LNCaP clone FGC (cell line): ENCODE measurements at places on chromosomes 4 and X.

DNA sequence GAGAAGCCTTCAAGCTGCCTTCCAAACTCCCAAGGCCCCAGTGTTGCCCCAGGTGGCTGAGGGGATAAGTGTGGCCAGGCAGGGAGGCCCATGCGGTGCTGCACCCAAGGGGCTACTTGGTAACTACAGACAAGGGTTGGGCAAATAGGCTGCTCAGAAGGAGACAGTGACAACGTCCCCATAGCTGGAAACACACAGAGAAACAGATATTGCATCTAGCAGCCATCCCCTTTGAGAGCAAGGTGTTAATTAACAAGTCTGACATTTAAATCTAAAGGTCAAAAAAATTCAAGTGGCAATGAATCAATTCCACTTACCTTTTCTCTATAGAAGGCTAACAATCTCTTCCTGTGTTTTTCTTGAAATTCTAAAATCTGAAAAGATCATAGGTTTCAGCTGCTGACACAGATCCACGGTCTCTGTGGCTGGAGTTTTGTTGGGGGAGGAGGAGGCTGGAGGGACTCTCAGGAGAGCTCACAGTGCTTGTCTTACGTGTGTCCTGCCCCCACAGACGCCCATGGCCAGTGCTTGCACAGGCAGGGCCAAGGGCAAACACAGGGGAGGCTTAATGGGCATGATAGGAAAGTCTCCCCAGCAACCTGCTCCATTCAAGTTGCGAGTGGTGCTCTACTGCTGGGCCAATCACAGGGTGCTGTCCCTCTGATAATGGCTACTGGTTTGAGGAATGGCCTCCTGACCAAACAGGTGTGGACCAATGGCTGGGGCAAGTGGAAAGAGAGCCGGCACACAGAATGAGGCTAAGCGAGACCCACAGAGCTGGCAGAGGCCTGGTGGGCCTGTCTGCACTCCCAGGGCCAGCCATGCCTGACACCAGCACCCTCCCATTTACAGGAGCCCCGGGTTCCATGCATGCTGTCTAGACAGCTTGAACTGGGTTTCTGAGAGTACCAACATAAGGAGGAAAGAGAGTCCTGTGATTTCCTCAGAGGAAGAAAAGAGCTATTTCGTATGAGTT is 22.6 kb downstream of the RNF212 start:
- DNase-seq: no peak

- DNase-seq: no peak
Measured at GRCh38 chr4:56102601-56103000, 153.9 kb downstream of the CEP135 start.

GRCh38 chr4:14254252-14254651 is 626.7 kb upstream of the BOD1L1 start:
- peak; percentile 13 for DNase-seq

GRCh38 chr4:26191353-26191752 is 129.5 kb upstream of the RBPJ start:
- DNase-seq: no peak

- peak; percentile 86 for DNase-seq
Measured at GRCh38 chrX:16978193-16978984, 31.9 kb downstream of the REPS2 start.

GRCh38 chr4:5283837-5284236 is 232.6 kb downstream of the STK32B start:
- no peak for DNase-seq

- DNase-seq: no peak
Measured at GRCh38 chrX:18390941-18391538, 34.4 kb upstream of the CDKL5 start.

DNA sequence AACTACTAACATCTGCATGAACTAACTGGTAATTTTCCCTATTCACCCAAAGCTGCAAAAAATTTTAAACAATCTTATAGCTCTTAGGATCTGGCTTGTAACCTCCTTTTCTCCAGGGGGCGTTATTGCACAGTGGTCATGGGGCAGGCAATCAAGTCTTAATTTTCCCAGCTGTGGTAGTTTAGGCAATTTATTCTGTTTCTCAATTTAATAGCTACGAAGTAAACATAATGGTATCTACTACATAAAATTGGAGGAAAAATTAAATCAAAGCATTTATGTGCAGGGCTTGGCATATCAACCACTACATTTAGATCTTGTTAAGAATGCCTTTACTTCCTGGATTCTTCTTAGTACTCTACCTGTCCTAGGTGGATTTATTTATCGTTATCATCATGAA is 137.4 kb upstream of the GUCY1A1 start:
- DNase-seq: no peak

DNA sequence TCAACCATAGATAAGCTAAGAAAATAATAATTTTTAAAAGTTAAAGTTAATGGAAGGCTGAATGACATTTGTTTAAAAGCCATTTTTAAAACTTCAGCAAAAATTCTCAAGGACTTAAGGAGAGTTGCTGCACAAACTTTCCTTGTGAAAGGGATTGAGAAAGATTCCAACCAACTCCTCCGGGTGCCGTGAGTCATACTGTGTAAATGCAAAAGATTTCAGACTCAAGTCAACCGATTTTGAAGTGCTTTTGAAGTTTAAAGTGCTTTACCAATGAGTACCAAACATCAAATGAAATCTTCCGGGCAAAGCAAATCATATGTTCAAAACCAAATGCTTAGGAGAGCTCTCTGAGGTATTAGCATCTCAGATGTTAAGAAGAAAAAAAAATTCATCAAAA is 31.4 kb downstream of the VCX2 start:
- no peak for DNase-seq

DNA sequence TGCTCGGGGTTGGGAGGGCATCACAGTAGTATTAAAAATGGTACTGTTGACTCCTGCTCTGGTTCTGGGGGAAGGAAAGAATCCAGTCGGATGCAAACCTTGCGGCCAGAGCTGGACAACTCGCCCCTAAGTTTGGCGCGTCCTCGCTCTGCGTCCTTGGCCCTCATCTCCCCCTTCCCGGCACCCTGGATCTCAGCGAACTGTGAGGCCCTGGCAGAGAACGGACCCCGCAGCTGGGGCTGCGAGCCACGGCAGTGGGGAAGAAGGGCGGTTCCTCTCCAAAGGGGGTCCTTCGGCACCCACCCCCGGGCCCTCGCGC is 14.0 kb downstream of the ARHGEF6 start:
- DNase-seq: no peak

GRCh38 chr4:123517176-123517575 is 120.6 kb downstream of the SPRY1 start:
- DNase-seq: no peak

DNA sequence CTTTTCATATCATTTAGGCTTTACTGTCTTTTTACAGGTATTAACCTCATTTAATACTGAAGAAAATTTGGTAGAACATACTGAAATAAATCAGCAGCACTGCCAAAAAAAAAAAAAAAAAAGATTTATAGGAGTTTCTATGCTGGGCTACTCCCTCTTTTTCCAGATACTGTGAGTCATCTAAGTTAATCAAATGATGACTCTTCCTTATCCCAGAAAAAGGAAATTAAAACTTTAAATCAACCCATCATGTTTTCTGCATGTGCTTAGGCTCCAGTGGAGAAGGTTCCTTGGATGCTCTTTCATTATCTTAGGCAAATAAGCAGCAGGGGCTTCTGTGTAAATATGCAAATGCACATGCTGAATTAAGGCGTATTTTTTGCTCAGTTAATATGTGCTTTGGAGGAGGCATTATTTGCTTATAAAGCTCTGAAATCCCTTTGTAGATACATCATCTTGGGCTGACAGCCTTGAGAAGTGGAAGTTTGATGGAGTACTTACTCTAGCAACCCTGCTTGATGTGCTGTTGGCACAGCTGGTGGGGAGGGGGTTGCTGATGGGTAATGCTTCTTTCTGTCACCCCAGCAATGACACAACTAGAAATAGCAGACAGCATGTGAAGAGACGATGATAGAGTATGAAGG is 136.1 kb downstream of the C4orf33 start:
- no peak for DNase-seq

DNA sequence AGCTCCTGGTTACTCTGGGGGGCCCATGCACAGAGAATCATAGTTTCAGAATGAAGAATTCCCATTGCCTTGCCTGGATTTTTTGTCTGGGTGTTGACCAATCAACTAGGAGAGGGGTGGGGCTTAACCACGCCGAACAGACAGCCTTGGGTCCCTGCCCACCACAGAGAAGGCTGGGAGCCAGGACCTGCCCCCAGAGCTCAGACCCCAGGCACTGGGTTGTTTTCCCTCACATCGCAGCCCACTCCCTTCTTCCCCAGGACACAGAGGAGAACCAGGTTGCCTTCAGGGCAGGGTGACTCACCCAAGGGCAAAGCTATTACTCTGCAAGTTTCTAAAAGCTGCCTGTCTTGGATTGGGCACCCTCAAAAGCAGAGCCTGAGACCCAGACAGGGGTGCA is 23.3 kb upstream of the CRMP1 start:
- DNase-seq: no peak

DNA sequence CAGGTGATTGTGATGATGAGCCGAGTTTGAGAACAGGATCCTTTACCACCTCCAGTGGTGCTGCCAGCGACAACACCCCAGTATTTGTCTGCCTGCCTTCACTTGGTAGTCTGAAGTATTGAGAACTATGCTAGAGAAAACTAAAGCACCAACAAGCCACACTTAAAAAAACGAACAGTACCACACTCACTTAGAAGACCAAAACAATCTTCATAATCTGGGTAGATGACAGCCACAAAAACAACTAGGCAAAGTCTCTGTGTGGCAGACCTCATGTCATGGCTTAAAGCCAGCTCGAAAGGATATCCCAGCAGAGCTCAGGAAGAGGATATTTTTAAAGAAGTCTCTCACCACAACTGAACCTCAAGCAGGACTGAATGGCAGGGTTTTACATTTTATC is 236.0 kb downstream of the GPC3 start:
- DNase-seq: no peak

DNA sequence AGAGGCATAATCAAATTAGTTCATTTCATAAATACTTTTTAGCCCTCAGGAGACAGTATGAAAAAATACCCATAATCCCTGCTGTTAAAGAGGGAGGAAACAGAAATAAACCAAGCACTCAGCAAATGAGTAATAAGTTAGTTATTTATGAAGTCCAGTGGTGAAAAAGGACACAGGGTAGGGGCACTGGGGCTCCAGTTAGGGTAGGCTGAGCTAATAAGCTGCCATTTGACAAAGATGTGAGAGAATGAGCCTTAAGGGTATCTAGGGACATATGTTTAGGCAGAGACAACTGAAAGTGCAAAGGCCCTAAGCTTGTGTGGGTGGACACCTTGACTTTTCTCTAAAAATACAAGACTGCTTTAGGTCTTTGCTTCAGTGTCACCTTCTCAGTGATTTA is 94.4 kb downstream of the IL15 start:
- DNase-seq: no peak

- no peak for DNase-seq
Measured at GRCh38 chr4:99886146-99886545, 8.1 kb downstream of the LAMTOR3 start.

- no peak for DNase-seq
Measured at GRCh38 chr4:184896868-184897715, 71.3 kb upstream of the ACSL1 start.

DNA sequence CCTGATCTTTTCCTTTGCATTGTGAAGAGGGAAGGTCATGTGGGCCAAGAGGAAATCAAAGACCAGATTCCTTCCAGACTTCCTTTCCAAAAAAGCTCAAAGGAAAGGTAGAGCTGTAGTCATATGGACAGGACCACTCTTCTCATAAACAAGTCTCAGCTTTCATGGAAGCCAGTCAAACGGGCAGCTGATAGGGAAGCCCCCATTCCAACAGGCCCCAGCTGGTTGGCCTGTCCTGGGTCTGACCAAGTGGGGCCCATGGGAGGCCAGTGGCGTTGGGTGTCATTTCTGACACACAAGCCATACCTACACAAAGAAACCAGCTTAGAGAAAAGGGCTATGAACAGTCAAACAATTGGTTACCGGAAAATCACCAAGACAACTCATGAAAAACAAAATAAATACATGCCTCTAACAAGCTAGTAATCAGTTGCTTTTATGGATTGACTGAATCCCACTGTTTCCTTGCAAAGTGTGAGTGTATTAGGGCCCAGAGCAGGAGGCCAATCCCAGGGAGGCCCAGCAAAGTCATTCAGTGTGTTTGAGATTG is 149.6 kb upstream of the MAMLD1 start:
- no peak for DNase-seq

DNA sequence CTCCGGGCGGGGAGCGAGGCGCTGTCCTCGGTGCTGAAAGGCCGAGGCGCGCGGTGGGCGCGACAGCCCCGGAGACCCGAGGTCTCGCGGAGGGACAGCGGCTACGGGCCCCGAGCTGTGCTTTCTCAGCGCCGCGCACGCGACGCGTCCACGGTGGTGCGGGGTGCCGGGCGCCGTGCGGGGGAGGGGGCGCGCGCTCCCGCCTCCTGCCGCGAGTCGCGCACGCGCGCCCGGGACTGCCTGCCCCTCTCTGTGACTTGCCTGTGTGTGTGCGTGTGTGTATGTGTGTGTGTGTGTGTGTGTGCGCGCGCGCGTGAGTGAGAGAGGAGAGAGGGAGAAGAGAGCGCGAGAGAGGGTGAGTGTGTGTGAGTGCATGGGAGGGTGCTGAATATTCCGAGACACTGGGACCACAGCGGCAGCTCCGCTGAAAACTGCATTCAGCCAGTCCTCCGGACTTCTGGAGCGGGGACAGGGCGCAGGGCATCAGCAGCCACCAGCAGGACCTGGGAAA is at the start of gene GRIA2:
GRIA2 (plus strand) TSS at position 358 of the 511 bp plus-strand sequence. CDS start 315 bp downstream, outside the sequence.
- peak; percentile 4 for DNase-seq

DNA sequence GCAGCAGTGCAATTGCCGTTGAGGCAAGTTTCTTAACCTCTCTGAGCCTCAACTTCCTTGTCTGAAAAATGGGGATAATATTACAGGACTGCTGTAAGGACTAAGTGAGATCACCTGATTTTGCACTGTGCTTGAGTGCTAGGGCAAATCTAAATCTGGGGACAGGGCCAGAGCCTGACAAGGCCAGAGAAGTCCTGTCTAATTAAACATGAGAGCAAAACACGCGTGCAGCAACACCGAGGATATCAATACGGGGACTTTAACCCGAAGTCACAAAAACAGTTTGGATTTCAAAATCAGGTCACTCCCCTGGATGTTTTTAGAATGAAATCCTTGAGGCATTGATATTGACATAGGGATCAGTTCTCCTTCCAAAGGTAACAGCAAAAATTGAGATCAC is 5.7 kb upstream of the GJB1 start:
- DNase-seq: no peak

GRCh38 chr4:158535130-158535614 is 13.5 kb downstream of the RXFP1 start:
- DNase-seq: no peak

DNA sequence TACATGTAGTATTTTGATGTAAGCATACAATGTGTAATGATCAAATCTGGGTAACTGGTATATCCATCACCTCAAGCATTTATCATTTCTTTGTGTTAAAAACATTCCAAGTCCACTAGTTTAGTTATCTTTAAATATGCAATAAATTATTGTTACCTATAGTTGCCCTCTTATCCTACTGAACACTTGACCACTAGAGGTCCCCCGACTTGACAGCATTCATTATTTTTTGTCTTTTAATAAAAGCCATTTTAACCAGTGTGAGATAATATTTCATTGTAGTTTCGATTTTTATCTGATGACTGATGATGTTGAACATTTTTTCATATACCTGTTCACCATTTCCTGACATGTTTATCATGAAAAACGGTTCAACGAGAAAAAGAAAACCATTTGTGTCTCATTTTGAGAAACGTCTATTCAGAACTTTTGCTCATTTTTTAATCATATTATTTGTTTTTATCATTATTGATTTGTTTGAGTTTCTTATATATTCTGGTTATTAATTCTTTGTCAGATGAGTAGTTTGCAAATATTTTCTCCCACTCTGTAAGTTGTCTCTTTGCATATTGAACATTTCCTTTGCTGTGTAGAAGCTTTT is 199.0 kb upstream of the CXXC4 start:
- peak; percentile 15 for DNase-seq
